ENCODE measurements at places on chromosomes 3 and 15.

GRCh38 chr15:58066042-58066867, 744 bp upstream of the ALDH1A2 start:
- peak; percentile 71 for DNase-seq

- DNase-seq, result no peak
Measured at GRCh38 chr3:142029791-142030190, 119.6 kb downstream of the TFDP2 start.

DNA sequence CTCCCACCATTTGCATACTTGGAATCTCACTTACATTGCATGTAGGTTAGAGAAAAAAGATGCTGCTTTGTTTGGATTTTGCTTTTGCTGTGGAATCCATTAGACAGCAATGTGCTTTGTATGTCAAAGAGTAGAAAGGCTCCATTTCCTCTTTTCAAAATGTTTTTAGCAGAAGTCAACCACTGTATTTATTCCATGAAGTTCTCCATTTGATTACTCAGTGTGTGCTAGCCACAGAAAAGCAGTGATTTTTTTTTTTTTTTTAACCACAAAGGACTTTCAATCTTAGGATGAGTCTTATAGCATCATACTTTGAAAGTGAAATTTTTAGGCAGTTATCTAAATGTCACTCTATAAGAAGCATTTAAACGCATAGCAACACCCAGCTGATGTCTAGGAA, 285.0 kb upstream of the ADAMTS9 start:
- DNase-seq, result no peak

DNA sequence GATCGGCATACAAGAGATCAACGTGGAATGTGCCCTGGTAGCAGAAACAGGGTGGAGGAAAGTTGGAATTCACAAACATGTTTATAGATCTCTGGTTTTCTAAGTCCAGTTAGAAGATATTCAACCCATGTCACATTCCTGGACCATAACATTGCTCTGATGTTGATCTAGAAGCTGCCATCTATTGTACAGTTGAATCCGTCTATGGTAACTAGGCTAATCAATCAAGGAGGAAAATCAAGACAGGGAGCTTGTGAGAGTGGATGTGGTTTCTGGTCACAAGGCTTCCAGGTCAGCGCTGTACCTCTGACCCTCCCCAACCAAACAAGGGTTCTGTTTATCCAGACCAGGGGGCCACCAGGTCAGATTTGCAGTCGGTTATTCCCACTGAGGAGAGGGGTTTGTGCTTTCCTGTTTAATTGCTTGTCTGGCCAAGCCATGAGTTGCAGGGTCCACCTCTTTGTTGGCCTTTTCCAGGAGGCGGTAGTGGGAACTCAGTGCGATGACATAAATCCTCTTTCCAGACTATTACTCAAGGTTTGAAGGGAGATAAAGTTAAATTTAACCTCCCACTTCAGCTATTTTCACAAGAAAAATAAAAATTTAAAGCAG, 130.3 kb downstream of the SLCO3A1 start:
- DNase-seq, result no peak

- no peak for DNase-seq
Measured at GRCh38 chr3:194351952-194352536, 916 bp upstream of the CPN2 start.

GRCh38 chr3:197430934-197431333, 124.8 kb downstream of the BDH1 start:
- no peak for DNase-seq

- DNase-seq, result no peak
Measured at GRCh38 chr3:192077795-192078497, 617.0 kb downstream of the PYDC2 start.

GRCh38 chr15:56871867-56872266, 46.6 kb upstream of the TCF12 start:
- no peak for DNase-seq

- DNase-seq, result no peak
Measured at GRCh38 chr15:98903377-98904018, 104.1 kb downstream of the PGPEP1L start.

DNA sequence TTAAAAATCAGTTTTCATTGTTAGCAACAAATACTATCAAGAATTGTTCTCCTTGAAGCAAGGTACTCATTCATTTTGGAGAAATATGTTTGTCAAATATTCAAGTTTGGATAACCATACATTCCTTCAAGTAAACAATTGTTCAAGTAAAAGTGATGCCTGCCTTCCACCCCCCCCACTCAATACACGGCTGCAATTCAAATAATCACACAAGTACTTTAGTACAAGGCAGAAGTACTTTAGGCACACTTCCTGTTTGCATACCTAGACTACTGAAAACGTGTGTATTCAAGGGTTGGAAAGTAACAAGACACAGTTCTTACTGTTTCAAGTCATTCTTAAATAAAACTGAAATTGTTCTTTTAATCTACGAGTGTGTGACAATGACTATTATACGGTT, 45.4 kb downstream of the TJP1 start:
- DNase-seq, result no peak

DNA sequence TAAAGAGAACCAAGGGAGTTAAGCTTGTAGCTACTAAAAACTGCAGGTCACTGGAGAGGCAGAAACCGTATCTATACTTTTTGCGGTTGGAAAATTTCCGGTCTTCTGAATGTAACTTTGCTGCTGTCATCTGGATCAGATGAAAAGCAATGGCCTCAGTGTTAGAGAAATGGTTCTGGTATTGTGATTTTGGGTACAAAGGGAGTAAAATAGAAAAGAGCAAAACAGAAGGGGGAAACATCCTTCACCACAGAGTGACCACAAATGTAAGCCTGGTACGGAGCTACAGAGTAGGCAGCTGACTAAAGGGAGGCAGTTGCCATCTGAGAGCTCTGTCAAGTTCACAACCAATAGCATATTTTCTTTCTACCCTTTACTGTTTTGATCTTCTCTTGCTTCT, 5.6 kb downstream of the CD96 start:
- DNase-seq, result no peak

DNA sequence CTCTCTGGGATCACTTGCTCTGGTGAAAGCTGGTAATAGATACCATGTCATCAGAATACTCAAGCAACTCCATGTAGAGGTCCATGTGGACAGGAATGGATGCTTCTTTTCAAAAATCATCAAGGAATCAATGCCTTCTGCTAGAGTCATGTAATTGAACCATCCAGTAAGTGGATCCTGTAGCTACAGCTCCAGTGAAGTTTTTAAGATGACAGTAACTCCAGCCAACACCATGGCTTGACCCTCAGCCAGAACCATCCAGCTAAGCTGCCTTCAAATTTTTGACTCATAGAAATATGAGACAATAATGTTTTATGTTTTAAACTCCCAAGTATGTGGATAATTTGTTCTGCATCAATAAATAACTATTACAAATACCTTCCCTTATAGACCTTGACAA, 923.7 kb downstream of the EPHA3 start:
- no peak for DNase-seq

- DNase-seq, result no peak
Measured at GRCh38 chr3:37800022-37800551, 61.6 kb upstream of the CTDSPL start.

DNA sequence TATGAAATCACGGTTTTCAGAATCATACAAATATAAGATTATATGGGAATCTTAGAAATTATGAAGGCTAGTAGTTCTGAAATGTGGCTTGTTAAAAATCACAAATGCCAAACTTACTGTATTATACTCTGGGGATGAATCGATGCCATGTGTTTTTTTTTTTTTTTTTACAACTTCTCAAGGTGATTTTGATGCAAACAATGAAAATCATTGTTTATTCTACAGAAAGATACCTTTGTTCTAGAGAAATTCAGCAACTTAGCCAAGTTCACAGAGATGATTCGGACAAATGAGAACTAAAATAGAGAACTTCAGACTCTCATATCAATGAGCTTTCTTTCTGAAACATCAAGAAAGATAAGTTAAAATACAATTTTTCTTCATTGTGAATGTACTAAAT, 92.0 kb downstream of the ZPLD1 start:
- no peak for DNase-seq

DNA sequence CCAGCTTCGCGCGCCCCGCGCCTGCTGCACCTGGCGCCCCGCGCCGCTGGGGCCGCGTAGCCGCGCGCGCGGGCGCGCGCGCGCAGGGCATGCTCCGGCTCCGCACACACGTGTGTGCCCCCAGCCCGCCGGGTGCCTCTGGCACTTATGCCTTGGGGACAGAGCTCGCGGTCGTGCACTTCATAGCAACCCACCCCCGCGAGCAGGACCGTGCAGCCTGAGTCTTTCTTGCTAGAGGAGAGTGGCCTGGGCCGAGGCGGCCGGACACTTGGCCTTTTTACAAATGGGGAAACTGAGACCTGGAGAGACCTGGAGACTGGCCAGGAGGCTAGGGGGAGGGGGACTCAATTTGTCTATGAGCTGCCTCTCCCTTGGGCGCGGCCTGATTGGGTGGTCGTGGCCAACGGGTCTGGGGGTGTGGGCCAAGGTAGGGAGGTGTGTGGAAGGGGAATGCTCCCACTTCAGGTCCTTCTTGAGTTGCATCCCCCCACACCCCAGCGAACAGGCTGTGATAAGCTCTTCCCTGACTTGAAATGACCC, 562 bp downstream of the NBEAL2 start:
- no peak for DNase-seq

GRCh38 chr15:64731012-64731804, 44.2 kb downstream of the RBPMS2 start:
- peak; percentile 93 for DNase-seq

DNA sequence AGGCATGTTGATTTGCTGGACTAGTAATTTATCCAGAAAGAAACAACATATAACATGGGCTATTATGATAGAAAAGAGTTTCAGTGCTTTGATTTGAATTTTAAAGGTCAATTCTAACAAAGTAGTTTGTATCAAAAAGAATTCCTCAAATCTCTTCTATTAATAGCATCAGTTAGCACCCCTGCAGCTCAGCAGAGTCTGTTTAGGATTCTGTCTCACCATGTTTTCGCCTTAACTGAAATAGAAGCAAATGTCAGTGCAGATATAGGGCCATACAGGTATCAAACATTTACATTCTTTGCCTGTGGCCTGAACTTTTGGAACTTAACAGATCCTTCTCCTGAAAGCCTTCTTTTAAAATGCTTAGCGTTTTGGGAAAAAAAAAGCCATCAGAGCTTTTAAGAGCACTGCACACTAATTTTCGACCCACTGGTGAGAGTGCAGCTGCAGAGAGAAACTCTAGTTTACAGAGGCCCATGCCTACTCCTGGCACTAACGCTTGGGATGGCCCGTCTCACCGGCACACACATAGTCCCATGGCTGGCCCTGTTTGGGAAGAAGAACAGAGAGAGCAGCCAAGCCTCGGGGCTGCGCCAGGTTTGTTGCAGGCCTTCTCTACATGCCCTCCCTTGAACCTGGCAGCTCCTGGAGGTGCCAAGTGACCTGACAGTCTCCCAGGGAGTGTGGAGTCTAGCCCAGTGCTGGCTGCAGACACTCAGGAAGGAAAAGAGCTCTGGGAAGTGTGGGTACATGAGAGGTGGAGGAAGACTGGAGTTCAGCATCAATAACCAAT, 9.9 kb upstream of the PAQR9 start:
- DNase-seq, result no peak

DNA sequence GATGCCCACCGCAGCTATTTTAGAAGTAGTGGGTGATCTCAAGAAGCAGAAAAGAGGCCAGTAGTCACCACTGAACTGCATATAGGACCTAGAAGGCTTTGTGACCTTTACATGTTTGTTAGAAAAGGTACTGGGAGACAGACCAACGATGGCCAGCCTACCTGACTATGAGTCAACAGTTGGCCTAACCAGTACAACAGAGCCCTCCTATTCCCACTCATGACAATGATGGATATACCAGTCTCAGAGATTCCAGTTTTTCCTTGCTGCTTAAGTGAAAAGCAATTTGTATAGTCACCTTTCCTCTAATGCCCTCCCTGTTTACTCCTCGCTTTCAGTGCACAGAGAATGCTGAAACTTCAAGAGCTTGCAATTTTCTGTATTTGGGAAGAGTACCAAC, 86.6 kb upstream of the PPIB start:
- DNase-seq, result no peak

GRCh38 chr15:92187975-92188374, 205.7 kb upstream of the ST8SIA2 start:
- DNase-seq, result no peak

- DNase-seq, result no peak
Measured at GRCh38 chr15:98881526-98882520, 125.8 kb downstream of the PGPEP1L start.

- DNase-seq, result no peak
Measured at GRCh38 chr3:148441191-148441590, 256.5 kb upstream of the AGTR1 start.

Data from sigmoid colon (tissue), 7 donors.